Stimulated activated CD4-positive, alpha-beta T cell treated with anti-CD3 and anti-CD28 coated beads, Interleukin-1b, Interleukin-23, amount 100 ng/mL, for 1 hour (primary cell): ENCODE measurements at places on chromosomes 12 and 14.

DNA sequence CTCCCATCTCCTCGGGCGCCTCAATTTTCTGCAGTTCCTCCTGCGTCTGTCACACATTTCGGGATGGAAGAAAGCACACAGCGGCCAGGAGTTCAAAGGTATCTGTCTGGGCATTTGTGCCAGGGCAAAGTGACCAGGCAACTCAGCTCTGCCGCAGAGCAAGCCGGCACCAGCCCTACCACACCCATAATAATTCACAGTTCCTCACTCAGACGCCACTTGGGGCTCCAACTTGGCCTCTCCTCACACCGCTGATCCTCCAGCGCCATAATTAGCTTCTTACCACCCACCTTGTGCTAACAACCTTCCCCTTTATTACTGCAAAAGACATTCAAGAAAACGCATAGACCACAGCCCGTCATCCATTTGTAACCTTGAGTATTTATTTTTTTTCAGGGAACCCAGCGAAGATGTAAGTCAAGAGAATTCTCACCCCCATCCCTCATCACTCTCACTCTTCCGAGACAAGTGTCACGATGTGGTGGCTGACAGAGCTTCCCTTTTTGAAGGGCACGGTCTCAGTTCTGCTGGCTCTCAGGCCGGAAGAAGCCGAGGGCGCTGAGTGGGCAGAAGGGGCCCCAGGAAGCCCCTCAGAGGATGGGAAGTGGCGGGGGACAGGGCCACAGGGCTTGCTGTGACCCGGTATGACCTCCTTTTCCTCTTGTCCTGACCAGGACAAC lies 25.2 kb upstream of the NCOR2 start:
- no peak for DNase-seq

- no peak for DNase-seq
These were observed 1.7 kb downstream of the ERG28 start for GRCh38 chr14:75658957-75659356.

- DNase-seq: no peak
These were observed 18.2 kb downstream of the BICDL1 start for GRCh38 chr12:120007272-120007671.

DNA sequence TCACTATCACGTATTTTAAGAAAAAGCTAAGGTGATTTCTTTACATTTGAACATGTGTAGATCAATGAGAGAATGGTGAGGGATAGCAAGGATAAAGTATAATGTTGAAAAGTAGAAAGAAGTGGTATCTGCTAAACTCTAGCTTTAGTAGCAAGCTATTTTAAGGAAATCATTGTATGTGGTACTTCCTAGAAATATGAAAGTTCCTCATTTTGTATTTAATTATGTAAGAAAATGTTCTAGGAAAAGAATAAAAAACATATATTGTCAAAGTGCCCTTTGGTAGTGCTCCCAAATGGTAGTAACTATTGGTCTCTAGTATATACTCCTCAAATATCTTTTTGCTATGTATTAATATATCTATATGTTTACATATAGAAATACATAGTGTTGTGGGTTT lies 35.7 kb downstream of the RAB21 start:
- DNase-seq: no peak

DNA sequence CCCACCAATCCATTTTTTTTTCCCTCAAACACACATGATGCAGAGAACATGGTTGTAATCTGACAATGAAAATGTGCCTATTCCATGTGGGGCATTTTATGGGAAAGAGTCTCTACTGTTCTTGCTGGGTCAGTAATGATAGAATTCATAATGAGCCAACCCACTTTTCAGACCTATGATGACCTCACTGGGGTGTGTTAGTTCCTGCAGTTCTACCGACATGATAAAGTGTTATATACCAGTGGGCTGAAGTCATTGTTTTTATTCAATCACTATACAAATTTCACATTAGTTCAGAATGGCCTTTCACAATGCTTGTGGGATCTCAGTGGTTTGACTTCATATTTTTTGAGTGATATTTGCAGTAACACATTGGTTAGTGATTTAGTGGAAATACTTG lies 47.5 kb downstream of the PPFIBP1 start:
- no peak for DNase-seq

- no peak for DNase-seq
These were observed 34.2 kb downstream of the NT5DC3 start for GRCh38 chr12:103806803-103807202.

- no peak for DNase-seq
These were observed 33.7 kb upstream of the PPP1CC start for GRCh38 chr12:110776410-110776809.

- no peak for DNase-seq
These were observed 26.6 kb upstream of the NRDE2 start for GRCh38 chr14:90358359-90358758.

DNA sequence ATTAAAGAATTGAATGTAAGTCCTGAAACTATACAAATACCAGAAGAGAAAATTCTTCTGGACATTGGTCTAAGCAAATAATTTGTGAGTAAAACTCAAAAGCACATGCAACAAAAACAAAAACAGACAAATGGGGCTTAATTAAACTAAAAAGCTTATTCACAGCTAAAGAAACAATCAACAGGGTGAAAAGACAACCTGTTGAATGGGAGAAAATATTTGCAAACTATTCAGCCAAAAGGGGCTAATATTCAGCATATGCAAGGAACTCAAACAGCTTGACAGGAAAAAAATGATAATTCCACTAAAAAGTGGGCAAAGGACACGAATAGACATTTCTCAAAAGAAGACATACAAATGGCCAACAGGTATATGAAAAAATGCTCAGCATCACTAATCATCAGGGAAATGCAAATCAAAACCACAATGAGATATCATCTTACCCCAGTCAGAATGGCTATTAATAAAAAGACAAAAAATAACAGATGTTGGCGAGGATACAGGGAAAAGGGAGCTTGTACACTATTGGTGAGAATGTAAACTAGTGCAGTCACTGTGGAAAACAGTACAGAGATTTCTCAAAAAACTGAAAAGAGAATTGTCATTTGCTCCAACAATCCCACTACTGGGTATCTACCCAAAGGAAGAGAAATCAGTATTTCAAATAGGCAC lies 177.5 kb upstream of the RTL1 start:
- DNase-seq: no peak

DNA sequence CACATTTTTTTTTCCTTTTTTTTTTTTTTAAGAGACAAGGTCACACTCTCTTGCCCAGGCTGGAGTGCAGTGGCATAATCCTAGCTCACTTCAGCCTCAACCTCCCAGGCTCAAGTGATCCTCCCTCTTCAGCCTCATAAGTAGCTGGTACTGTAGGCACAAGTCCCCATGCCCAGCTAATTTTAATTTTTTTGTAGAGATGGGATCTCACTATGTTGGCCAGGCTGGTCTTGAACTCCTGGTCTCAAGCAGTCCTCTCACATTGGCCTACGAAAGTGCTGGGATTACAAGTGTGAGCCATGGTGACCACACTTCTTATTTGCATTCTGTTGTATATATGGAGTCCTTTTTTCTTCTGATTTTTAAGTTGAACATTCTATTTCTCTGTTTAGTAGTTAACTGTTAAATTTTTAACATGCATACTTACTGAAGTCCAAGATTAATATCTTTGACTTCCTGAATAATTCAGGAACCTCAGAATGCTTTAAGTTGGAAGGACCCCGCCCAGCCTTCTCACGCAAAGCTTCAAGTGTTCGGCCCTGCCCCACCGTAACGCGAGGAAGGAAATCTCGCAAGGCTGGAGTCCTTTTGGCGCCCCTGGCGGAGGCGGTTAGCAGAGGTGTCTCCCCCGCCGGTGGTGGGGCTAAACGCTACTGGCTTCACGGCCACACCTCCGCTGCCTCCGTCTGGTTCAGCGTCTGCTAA lies 21.6 kb downstream of the SPATS2 start:
- no peak for DNase-seq

DNA sequence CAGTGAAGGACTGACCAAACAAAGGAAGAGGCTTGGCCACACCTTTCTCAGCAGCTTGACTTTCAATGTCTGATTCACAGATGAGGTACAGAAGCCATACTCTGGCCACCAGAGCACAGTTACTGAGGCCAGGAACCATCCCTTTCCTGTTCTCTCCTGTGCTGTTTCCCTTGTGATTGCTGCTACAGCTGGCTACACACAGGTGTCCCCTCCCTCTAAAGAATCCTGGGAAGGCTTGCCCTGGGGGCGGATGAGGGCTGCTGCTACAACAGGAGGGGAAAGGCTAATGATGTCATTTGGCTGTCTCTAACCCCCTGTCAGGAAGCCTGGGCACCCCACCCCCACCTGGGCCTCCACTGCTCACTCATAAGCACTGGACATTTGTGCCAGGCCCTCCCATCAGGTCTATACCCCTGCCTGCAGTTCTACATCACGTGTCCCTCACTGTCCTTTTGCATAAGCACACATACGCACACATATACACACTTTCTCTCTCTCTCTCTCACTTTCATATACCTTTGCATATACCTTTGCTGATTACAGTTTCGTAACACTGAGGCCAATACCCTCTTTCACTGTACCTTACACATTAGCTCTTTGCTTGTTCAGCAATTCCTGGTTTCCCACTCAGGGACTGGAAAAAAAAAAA lies 41.4 kb downstream of the PRPF40B start:
- DNase-seq: no peak

- DNase-seq: no peak
These were observed 669 bp upstream of the SLC25A21 start for GRCh38 chr14:37172936-37173614.

DNA sequence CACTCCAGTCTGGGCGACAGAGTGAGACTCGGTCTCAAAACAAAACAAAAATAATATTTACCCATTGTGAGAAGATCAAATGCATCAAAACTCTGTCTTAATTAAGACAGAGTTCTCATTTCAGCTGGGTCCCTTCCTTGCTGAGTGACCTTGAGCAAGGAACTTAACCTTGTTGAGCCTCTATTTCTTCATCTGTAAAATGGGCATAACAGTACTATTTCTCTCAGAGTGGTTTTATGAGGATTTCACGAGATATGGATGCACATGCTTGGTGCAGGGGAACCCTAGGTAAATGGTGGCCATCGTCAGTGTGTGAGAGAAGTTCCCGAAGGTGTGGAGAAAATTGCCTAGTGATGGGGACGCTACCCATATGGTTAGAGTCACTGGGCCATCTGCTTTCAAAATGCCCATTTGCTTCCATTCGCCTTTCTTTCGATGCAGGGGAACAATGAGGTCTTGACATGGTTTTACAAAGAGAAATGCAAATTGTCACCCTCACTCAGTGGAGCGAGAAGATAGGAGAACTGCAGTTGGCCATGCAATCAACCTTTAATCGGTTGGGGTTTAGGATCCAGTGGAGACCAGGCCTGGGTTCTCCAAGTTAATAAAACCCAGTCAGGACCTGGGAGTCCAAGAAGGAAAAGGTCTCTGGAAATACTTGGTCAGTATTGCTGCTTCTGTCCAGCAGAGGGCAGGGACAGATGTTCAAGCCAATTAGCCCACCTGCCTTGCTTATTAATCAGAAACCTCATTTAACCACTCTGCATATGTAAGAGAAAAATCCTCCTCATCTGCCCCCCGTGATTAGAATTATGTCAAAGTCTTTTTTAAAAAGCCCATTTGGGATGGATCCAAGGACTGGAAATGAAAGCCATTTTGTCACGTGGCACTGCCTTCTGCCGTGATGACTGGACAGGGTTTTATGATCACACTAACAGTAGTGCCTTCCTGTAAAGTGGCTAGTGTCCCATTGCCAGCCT lies 37.2 kb downstream of the CFAP251 start:
- no peak for DNase-seq

GRCh38 chr14:99221445-99221844 lies 50.6 kb downstream of the BCL11B start:
- DNase-seq: no peak

GRCh38 chr12:49017891-49018260 lies 700 bp downstream of the PRKAG1 start:
- DNase-seq: no peak

GRCh38 chr12:112463478-112463877 lies 44.7 kb downstream of the PTPN11 start:
- no peak for DNase-seq

DNA sequence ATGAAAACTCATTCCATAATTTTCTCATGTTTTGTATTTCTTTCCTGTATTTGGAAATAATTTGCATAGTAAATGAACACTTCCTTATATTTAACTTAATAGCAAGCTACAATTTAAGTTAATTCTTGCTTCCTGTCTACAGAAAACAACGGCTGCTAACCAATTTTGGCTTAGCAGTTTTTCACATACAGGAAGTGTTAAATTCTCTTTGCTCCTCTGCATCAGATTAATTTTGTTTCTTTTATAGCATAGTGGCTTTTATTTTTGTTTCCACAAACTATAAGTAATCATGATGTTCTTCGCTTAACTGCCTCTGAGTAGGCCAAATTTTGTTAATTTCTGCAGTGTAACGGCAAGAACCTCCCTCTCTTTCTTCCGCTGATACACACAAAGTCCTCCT lies 182.9 kb downstream of the ALX1 start:
- no peak for DNase-seq
